CD4-positive, alpha-beta T cell treated with Interleukin-6 at 100 ng/mL for 8 hours (primary cell): ENCODE measurements at places on chromosomes 5 and 9.

DNA sequence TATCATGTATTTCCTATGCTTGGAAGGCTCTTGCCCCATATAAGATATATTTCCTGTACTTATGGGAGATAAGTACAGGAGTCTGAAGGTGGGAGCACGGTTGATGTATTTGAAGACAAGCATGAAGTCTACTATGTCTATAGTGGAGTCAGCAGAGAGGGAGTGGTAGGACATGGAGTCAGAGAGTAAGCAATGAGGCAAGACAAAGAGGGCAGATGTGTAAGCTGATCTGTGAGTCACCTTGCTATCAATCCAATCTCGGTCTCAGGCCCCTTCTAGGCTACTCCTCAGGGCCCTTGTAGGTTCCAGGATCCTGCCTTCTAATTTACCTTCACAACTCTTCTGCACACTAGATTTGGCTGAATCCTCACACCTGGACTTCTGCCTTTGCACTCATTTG, 105.5 kb downstream of the MACIR start:
- no peak for DNase-seq

DNA sequence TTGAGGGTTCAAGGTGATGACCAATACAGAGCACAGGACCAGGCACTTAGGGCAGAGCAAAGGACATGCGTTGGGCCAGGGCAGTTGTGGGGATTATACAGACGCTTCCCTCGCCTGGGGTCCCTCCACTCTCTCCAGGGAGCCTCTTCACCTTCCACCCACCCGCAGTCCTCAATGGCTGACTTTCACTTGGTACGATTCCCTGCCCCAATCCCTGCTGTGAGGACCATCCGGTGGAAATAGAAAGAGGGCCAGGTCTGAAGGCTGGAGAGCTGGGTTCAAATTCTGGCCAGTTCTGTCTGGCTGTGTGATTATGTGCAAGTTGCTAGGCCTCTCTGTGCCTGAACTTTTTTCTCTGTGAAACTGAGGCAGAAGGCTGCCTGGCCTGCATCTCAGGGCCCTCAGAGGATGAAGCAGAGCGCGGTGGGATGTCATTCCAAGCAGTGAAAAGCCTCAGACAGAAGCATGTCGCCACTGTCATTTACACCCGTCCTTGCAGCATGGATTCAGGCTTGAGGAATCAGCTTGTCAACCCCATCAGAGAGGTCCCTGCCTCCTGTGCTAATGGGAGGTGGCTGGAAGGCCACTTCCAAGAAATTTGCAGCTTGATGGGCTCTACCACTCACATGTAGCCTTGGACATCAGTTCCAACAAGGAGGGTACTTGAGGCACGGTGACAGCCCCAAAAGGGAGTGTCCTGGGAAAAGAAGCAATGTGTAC, 206.6 kb upstream of the IER5L start:
- no peak for DNase-seq

DNA sequence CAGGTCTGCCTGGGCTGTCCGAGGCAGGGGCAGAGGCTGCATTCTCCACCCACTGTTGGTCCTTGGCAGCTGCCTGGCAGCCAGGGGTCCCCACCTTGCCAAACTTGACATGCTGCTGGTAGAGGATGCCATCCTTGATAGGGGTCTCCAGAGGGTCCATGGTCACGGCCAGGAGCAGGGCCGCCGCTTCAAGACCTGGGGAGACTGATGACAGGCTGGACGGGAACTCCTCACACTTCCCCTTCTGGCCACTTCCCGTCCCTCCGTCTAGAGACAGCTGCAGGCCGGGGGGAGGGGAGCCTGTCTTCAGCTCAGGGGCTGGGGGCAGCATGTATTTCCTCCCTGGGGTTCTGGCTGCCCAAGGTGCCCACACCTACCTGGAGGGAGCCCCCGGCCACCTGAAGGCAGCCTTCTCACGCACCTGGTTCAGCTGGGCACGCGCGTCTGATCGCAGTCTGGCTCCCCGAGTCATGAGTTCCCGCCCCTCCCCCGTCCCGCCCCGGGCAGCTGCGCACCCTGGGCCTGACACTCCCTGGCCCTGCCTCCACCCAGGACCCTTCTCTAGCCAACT, at the start of gene DOK3:
TSS of gene DOK3 (minus strand) at position 446 of the 571 bp plus-strand sequence. CDS start at position 160, 286 bp downstream.
- no peak for DNase-seq

DNA sequence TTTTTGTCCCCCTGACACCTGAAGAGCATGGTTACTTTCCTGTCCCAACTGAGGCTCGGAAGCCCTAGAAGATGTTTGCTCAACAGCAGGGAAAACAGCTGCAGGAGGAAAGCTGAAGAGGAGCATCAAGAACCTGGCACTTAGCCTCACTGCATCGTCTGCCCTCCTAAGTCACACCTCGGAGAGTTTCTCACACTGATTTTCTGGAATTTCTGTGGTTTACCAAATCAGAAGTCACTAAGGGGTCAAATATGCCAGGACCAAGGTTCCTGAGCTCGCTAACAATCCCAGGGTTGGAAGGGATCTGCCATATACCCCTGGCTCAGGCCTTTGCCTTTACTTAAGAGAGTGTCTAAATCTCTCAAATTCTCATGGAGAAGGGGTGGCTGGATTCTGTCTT, 5.3 kb downstream of the IL12B start:
- DNase-seq = no peak

- DNase-seq = no peak
Measured at GRCh38 chr5:1488882-1489680, 34.7 kb downstream of the LPCAT1 start.

- no peak for DNase-seq
Measured at GRCh38 chr5:5364932-5365331, 57.5 kb upstream of the ICE1 start.

- DNase-seq = no peak
Measured at GRCh38 chr9:93827545-93828330, 127.4 kb downstream of the BARX1 start.

GRCh38 chr5:54013556-54014194, 296.7 kb downstream of the ARL15 start:
- DNase-seq = no peak
